NCI-H226 (cell line): ENCODE measurements at places on chromosomes 3 and 15.

GRCh38 chr3:123337948-123338619, 110.8 kb downstream of the ADCY5 start:
- no peak for DNase-seq

DNA sequence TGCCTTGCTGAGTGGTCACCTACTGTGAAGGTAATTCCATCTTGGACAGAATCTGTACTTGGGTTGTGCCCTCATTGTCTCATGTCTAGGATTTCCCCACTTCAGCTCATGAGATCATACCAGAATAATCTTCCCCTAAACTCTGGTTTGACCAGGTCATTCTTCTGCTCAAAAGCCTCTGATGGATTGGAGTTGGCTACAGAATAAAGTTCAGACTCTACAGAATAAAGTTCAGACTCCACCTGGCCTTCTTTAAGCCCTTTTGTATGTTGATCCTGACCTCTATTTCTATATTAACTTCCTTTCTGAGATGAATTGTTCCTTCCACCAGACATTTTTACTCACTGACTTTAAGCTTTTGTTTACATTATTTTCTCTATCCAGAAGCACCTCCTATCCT, 6.4 kb upstream of the GLCE start:
- peak; percentile 35 for DNase-seq

GRCh38 chr3:179695672-179696313, 43.0 kb downstream of the USP13 start:
- no peak for DNase-seq

GRCh38 chr3:50430950-50431435, 71.7 kb upstream of the TMEM115 start:
- DNase-seq = no peak

DNA sequence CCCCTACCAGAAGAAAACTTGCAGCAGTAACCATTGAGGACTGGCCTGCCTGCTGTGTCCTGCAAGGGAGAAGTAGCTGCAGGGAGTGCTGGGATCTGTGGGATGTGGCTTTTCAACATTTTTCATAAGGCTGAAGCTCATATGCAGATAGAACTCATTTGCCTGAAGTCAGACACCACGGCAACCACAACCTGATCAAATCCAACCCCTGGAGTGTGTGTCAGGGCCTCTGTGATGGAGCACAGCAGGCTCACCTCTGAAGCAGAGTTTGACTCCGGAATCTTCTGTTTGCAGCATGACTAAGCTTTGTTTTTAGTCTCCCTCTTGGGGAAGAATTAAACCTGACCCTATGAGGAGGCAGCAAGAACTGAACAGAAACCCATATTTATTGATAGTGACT, 508.7 kb downstream of the AGBL1 start:
- no peak for DNase-seq

GRCh38 chr15:68730471-68730919, 90.2 kb downstream of the ANP32A start:
- no peak for DNase-seq

- DNase-seq = no peak
Observed at GRCh38 chr15:32819448-32819847, 101.6 kb downstream of the GREM1 start.

- no peak for DNase-seq
Observed at GRCh38 chr3:4752201-4753072, 226.8 kb upstream of the BHLHE40 start.
